ENCODE measurements at places on chromosomes 7 and 10.

GRCh38 chr7:6205971-6206660 lies 66.3 kb downstream of the CYTH3 start:
- DNase-seq, result no peak

DNA sequence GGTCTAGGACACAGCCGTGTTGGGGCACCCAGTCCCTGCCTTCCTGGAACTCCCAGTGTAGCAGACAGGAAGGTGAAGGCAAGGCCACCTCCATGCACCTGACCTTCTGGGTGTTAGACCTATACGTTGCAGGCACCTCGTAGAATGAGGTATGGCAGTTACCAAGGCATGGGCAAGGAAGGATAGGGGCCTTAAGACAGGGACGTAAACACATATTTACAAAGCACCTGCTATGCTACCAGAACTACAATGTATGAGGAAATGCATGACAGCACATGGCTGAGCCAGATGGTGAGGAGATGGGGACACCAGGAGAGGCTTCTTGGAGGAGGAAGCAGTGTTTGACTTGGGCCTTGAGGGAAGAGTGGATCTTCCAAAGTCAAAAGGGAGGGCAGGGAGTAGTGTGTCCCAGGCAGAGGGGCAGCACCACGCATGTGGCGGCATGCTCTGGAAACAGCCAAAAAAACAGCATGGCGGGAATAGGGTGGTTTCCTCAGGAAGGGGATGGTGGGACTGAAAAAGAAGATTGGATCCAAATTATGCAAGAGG lies 231.2 kb downstream of the FANK1 start:
- no peak for DNase-seq

- DNase-seq, result no peak
These were observed 46.0 kb downstream of the ZNF25 start for GRCh38 chr10:37930423-37930822.

- DNase-seq, result no peak
These were observed 69.4 kb downstream of the PFKFB3 start for GRCh38 chr10:6272126-6272525.
